AG08396 (cell line): ENCODE measurements at places on chromosomes 12 and 14.

- DNase-seq: peak; percentile 44
Measured at GRCh38 chr12:28130625-28131598, 59.3 kb upstream of the CCDC91 start.

DNA sequence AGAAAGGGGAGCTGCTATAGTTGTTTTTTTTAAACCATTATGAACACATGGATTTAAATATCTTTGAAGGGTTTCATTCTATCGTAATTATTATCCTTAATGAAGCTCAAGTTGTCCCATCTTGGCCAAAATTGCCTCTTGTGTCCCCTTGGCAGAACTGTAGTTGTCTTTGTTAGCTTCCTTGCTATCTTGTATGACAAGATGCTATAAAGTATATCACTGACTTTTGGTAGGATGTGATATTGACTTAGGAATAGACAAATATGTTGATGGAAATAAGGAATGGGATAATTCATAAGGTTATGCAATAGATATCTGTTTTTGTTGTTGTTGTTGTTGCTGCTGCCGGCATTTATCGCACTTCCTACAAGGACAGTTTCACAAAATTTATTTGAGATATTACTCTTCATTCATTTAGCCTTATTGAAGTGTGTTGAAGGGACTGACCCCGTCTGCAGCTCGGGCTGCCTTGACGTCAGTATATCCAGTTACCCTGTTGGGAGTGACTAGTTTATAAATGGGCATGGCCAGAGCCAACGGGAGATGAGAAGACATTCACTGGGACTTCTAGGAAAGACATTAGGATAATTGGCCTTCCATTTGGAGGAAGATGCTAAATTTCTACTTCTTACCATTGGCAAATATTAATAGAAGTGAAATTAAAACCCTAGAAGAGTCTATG is 26.1 kb upstream of the APOLD1 start:
- DNase-seq: no peak

GRCh38 chr12:42541965-42542364 is 47.6 kb downstream of the PRICKLE1 start:
- DNase-seq: no peak

- no peak for DNase-seq
Measured at GRCh38 chr12:14591719-14592118, 24.0 kb upstream of the PLBD1 start.

GRCh38 chr14:104117341-104118005 is 20.9 kb upstream of the KIF26A start:
- DNase-seq: no peak

DNA sequence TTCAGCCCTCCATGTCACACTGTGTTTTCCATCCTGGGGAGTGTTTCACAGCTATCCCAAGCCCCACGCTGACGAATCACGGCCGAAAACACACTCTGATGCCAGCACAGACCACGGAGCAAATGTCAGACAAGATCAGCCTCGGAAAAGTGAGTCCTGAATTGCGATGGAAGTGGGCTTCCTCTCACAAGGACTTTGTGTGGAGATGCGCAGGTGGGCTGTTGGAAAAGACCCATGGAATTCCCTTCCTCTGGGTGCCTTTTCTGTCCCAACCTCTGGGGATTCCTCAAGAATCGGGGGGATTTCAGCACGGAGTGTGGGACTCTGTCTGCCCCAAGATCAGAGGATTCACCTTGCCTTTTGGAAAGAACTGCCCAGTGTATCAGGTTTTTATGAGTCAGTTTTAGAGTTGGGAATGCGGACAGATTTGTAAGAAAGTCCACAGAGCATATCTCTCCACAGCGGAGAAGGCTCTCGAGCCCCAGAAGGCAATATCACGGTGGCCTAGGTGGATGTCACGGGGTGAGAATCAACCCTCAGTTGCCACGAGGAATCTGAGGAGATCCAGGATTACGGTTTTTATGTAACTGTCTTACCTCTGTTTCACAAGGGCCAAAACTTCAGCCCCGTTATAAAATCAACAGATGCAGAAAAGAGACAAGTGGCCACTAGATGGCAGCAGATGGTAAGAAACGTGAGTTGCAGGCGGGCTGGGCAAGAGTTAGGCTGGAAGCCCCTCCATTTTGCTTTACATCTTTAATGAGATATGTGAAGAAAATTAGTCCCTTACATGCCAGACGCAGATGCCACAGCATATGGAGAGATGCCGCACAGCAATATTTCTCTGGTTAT is 201.9 kb downstream of the DAD1 start:
- DNase-seq: peak; percentile 71

DNA sequence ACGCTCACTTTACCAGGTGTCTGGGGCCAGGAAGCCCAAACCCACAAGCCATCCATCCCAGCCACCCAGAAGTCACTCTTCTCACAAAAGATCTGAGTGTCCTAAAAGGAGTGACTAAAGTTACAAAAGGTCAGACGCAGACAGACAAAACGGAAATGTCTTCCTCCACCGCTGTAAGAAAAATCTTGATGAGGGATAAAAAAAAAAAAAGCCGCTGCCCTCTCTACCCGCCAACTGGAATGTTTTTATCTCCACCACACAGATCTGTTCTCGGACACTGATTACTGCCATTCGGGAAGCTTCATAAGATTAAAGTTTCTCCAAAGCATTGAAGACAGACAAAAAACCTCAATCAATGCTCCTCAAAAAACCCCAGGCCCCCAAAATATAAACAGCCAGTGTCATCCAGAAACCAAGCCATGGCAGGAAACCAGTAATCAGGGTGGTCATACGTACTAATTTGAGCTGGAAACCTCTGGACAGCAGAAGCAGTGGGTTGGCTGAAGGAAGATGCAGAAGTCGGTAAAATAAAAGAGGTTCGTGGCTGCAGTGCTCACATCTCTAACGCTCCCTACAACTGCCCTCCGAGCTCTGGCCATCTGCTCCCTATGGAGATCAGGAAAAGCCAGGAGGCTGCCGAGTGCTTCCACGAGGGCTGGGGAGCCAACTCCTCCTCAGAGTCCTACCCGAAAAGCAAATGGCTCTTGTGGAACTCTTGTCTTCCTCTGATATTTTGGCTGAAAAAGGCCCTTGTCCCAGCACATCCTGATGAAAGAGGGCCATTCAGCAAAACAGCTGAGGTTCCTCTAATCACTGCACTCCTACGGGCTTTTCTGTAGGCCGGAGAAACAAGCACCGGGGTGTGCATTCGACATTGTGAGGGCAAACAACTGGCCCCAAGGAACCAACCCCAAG is 30.3 kb downstream of the SSH1 start:
- DNase-seq: no peak

DNA sequence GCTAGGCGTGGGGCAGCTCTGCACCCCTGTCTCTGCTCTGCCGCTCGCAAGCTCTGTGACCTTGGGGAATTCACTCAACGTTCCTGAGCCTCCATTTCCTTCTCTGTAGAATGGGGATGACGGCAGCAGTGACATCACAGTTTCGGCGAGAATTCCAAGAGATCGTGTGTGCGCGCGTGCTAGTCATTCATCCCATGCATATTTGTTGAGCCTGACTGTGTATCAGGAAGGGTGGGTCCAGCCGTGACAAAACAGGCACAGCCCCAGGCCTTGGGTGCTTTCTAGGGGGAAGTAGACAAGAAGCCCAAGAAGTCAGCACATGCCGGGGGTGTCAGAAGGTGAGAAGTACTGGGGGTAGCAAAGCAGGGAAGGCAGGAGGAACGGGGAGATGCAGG is 145.6 kb upstream of the NCOR2 start:
- no peak for DNase-seq

GRCh38 chr12:13097491-13098011 is 5.9 kb downstream of the GSG1 start:
- no peak for DNase-seq

GRCh38 chr12:28026701-28027100 is 54.2 kb upstream of the PTHLH start:
- no peak for DNase-seq

GRCh38 chr12:122003651-122004611 is 17.8 kb upstream of the BCL7A start:
- DNase-seq: peak; percentile 73

- no peak for DNase-seq
Measured at GRCh38 chr12:108646600-108647579, 13.2 kb upstream of the SELPLG start.

GRCh38 chr12:108804271-108804953 is 53.0 kb downstream of the SSH1 start:
- DNase-seq: peak; percentile 77

DNA sequence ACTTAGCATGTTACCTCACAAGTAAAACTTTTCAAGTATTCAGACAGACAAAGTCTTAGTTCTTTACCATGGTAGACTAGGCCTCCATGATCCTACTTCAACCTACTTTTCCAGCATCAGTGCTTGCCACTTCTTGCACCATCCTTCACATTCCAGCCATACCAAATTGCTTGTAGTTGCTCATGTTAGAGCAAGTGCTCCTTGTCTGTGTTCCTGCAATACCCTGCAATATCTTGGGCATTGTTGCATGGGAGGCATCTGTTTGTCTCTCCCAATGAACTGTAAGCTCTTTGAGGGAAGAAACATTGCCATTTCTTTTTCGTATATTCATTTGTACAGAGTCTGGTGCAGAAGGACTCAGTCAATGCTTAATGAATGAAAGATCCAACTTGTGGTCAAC is 78.0 kb downstream of the SRGAP1 start:
- DNase-seq: peak; percentile 17

DNA sequence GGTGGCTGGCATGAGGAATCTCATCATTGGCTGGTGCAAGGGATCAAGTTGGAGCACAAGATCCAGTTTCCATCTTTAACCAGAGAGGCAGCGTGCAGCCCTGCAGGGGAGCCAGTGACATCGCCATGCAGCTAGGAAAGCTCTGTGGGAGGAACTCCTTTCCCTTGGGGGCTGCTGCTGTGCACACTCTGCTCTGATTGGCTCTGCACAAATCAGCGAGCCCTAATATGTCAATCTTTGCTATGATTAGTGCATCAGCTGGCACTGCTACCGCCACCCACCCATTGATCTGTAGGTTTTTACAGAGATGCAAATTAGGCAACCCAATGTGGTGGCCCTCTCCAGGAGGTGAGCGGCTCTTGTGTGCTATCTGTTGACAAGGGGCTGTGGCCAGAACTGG is 262.6 kb downstream of the PCNX1 start:
- DNase-seq: no peak

DNA sequence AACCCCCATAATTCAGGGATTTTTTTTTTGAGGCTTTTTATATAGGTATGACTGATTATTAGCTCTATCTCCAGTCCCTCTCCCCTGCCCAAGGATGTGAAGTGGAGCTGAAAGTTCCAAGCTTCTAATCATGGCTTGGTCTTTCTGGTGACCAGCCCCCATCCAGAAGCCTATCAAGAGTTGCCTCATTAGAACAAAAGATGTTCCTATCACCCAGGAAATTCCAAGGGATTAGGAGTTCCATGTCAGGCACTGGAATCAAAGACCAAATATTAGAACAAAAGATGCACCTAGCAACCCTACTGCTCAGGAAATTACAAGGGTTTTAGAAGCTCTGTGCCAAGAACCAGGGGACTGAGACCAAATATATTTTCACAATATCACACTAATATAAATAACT is 29.9 kb downstream of the LRP6 start:
- no peak for DNase-seq

- no peak for DNase-seq
Measured at GRCh38 chr12:65937161-65937641, 112.9 kb downstream of the HMGA2 start.

DNA sequence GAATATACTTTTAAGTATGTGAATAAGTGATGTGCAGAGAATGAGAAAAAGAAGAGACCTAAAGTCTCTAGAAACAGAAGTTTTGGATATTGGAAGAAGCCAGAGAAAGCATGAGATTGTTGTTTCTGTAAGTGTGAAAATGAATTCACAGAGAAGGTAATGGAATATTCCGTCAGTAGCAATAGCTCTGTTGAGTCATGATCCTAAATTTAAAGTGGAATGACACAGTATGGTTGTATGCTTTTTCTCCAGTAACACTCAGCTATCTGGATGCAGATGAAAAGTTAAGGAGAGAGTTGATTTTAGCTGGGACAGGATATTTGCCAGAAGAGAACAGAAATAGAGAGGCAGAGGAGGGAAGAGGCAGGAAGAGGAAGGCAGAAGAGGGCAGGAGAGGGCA is 1166.3 kb downstream of the GALC start:
- peak; percentile 4 for DNase-seq

- DNase-seq: no peak
Measured at GRCh38 chr14:50530358-50530757, 2.0 kb downstream of the MAP4K5 start.
